Esophagus muscularis mucosa (tissue), 4 donors: ENCODE measurements at places on chromosomes 1 and 21. TPM values are rescaled to one million over a fixed set of nuclear protein-coding genes. Genes with fewer than 3 reads are reported as not detected.

- DNase-seq = no peak
These were observed 69.5 kb downstream of the PEX14 start for GRCh38 chr1:10544239-10544638.

Gene NR1I3
- not detected for total RNA-seq

Gene DMRTA2
- not detected for total RNA-seq

- no peak for DNase-seq
These were observed 6.9 kb downstream of the PLPP3 start for GRCh38 chr1:56572334-56573050.

Gene OR2T33
- total RNA-seq = not detected

Gene GABRD
- total RNA-seq = not detected

GRCh38 chr1:193131266-193131860, 9.5 kb downstream of the CDC73 start:
- no peak for DNase-seq

DNA sequence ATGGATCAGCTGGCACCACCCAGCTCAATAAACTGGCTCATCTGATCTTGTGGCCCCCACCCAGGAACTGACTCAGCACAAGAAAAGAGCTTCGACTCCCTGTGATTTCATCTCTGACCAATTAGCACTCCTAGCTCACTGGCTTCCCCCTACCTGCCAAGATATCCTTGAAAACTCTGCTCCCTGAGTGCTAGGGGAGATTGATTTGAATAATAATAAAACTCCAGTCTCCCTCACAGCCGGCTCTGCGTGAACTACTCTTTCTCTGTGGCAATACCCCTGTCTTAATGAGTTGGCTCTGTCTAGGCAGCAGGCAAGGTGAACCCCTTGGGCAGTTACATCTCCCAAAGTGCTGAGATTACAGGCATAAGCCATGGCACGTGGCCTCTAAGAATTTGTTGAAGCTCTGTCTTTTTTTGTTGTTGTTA, 11.8 kb upstream of the RHBDL2 start:
- no peak for DNase-seq

Gene LEFTY1
- total RNA-seq = not detected

DNA sequence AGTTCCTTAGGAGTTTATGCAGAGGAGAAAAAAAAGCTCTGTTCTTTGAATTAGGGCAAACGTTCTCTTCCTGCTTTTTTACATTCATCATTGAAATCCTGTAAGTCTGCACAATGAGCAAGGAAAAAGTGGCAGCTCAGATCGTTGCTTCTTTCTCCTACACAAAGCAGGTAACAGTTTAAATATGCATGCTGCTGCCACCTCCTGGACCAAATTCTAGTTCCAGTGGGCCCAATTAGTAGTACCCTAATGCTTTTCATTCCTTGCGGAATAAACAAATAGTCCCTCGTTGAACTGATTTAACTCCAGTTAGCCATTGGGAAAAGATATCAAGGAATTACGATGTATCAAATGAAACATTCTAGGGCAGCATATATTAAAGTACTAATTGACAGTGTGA, 20.1 kb downstream of the YTHDF2 start:
- DNase-seq = no peak

Gene THEM5
- total RNA-seq = not detected

GRCh38 chr1:85146972-85147359, 53.9 kb downstream of the SYDE2 start:
- no peak for DNase-seq

DNA sequence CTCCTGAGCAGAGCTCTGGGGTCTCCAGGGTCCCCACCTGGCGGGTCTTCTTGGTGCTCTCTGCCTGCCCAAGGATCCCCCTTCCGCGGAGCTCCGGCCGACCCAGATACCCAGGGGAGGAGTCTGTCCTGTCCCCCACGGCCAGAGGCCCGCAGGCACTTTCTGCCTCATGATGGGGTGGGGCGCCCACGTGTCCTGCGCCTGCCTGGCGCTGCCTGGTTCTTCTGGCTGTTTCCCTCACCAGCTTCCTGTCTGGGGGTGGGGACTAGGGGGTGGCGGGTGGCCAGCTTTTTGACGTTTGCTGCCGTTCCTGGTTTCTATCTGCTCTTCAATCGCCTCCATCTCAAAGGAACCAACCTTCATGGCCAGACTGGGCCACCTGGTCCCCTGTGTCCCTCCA, 313.3 kb upstream of the VAMP3 start:
- no peak for DNase-seq

Gene PPFIA4
- total RNA-seq = 1.3 TPM

DNA sequence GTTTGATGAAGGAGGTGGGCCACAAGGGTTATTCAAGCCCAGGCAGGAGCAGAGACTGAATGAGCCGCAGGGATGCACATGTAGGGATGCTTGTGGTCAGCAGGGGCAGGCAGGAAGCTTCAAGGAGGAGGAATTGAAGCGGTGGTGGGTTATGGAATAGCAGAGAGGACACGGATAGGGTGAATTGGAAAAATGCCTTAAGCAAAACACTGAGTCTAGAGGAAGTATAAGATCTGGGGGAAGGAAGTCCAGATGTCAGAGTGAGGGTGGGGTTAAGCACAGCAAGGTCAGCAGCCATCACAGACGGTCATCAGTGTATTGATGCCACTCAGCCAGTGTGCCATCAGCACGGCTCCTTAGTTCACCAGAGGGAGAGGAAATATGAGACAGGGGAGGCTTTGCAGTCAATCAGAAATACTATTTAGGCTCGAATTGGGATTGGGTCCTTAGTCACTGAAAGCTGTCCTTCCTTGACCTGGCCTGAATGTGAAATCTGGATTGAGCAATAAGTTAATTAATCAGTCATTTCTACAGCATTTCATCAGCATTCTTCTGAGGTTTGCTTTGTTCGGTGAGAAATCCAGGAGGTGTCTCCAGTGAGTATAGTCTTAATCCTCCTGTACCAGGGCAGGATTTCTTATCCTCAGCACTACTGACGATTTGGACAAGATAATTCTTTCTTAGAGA, 6.0 kb upstream of the LCE1F start:
- DNase-seq = no peak
